ENCODE measurements at places on chromosomes 1 and 21.

- DNase-seq: no peak
These were observed 128.4 kb upstream of the MROH9 start for GRCh38 chr1:170806961-170807360.

DNA sequence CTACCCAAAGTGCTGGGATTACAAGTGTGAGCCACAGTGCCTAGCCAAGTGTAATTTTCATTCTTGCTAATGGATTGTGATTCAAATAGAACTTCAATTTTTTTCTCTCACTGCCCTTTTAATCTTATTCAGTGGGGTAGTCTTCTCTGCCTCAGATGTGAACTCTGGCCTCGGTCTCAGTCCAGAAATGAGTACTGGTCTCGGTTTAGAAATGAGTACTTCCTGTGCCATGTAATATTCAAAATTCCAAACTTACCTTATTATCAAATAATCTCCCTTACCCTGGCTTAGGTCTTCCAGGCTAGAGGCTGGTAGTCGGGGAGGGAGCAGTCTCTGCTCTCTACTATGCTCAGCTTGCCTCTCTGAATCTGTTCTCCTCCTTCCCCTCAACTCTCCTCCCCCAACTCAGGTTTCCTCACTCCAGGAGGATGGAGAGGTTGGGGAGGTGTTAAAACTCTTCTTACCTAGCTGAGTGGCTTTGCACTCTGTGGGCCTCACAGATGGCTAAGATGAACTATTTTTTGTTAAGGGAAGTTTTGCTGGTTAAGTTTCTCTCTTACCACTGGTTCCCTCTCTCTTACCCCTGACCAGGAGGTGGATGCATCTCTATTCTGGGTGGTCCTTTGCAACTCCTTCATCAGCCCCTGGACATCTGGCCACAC lies 4.8 kb upstream of the SLAMF9 start:
- DNase-seq: no peak

DNA sequence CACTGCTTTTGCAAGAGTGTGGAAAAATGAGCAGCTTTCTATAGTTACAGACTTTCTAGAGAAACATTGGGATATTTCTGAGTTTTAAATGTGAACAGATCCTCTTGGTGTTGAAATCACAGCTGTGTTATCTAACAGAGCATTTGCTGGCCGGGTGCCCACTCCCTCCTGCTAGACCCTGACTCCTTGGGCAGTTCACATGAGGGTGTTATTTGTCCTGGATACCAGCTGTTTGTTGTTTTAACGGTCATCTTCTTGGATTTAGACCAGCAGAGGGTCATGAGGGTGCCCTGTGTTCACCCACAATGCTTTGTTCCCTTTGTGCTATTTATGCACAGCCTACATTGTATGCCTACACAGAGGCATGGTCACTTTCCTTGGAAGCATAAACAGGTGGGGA lies 67.1 kb downstream of the CENPF start:
- DNase-seq: peak; percentile 29

GRCh38 chr1:183070923-183071618 lies 47.9 kb downstream of the LAMC1 start:
- peak; percentile 96 for DNase-seq

Measured in M059J (cell line).